ENCODE measurements at places on chromosomes 3 and 15.

GRCh38 chr15:60118626-60119025, 114.5 kb downstream of the FOXB1 start:
- no peak for DNase-seq

GRCh38 chr3:108381529-108382140, 85.3 kb downstream of the HHLA2 start:
- no peak for DNase-seq

GRCh38 chr15:33211176-33211808, 16.8 kb upstream of the FMN1 start:
- DNase-seq, result no peak

DNA sequence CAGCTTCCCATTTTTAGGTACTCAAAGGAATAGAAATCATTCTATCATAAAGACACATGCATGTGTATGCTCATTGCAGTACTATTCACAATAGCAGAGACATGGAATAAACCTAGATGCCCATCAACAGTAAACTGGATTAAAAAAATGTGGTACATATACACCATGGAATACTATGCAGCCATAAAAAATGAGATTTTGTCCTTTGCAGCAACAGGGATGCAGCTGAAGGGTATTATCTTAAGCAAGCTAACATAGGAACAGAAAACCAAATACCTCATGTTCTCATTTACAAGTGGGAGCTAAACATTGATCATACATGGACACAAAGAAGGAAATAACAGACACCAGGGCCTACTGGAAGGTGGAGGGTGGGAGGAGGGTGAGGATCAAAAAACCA, 33.1 kb upstream of the COL6A5 start:
- no peak for DNase-seq

GRCh38 chr3:32459450-32459849, 43.2 kb downstream of the CMTM6 start:
- no peak for DNase-seq

GRCh38 chr3:128083396-128083795, 31.2 kb downstream of the SEC61A1 start:
- no peak for DNase-seq

DNA sequence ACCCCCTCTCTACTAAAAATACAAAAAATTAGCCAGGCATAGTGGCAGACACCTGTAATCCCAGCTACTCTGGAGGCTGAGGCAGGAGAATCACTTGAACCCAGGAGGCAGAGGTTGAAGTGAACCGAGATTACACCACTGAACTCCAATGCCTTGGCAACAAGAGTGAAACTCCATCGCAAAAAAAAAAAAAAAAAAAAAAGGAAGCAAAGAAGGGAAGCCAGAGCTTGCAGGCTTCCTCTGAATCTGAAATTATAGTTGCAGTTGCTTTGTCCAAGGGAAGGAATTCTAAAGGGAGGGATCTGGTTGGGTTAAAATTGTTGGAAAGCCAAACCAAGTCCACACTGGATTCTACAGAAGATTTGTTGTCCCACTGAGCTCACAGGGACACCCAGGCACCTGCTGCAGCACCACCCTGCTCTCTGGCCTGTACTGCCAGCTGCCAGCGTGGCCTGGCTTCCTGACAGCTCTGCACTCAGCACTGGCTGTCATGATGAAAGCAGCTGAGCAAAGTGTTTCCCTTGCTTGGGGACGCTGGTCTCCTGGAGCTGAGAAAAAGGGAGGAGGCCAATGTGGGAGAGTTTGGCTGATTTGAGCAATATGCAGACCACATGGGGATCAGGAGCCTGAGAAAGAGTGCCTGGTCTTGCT, 88.8 kb upstream of the HES1 start:
- DNase-seq, result no peak

DNA sequence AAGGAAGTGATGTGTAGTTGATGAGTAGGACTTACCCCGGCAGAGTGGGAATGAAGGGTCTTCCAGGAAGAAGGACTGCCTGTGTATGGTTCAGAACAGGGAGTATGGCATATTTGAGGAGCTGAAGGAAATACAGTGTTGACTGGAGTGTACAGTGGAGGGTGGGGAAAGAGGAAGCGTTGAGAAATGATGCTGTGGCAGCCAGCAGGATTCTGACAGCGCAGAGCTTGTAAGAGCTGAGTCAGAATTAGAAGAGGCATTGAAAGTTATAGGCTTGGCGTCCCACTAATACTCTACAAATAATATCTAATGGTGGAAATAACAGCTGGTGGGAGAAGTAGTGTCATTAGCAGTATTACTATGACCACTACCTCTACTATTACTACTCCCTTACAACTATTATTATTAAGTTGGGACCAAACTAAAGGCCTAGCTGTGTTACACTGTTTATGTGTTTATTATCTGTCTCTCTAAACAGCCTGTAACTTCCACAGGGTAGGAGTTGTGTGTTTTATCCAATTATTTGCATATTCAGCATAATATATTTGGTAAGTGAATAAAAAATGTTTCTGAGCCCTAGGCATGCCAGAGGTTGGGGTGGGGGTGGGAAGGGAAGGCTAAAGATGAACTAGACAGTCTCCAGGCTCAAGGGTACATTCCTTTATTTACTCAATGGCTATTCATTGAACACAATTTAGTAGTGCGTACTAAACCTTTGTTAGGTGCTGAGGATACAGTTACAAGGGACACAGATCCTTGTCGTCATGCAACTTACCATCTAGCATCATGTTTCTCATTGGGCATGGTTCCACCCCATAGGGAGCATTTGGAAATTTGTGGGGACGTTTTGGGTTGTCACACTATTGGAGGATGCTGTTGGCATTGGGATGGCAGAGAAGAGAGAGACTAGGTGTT, 428.8 kb upstream of the ONECUT1 start:
- DNase-seq, result no peak

DNA sequence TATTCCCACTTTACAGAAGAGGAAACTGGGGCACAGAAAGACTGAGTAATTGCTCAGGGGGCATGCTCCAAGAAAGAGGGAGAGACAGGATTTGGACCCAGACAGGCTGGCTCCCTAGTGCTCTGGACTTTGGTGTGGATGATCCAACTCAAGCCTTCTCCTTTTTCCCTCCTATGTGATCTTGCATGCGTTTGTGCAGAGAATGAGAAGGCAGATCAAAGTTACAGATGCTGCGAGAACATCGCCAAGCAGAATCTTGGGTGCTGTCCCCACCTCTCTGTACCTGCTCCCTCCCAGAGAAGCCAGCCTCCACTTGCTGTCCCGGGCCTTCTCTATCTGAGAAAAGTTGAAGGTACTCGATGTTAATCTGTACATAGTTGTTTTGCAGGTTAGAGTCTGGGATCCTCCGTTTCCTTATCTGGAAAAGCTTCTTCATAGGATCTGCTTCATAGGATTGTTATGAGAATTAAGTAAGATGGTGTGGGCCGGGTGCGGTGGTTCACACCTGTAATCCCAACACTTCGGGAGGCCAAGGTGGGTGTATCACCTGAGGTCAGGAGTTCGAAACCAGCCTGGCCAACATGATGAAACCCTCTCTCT, 10.2 kb downstream of the GNB5 start:
- DNase-seq, result no peak

All from forelimb muscle (tissue), 1 donor.